ENCODE measurements at places on chromosomes 2 and 18.

GRCh38 chr18:75132098-75132870, 76.7 kb downstream of the PTGR3 start:
- peak; percentile 39 for DNase-seq

DNA sequence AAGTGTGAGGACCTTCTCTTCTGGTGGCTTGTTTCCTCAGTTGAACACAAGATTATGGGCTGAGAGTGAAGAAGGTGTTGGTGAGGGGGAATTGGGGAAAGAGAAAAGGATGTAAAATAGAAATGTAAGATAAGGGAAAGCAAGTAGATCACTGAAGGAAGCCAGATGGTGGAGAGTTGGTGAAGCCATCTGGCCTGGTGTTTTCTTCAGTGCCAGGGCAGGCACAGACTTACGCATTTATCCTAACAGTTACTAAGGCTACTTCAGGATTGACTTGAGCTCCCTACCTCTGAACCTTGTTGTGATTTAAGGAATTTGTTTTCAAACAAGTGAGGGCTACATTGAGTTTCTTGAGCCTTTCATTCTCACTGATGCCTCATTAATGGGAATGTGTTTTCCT, 113.8 kb downstream of the GALNT1 start:
- DNase-seq = no peak

- DNase-seq = no peak
Measured at GRCh38 chr2:178834086-178834485, 26.9 kb upstream of the TTN start.

GRCh38 chr2:149743842-149744448, 156.4 kb upstream of the MMADHC start:
- no peak for DNase-seq

DNA sequence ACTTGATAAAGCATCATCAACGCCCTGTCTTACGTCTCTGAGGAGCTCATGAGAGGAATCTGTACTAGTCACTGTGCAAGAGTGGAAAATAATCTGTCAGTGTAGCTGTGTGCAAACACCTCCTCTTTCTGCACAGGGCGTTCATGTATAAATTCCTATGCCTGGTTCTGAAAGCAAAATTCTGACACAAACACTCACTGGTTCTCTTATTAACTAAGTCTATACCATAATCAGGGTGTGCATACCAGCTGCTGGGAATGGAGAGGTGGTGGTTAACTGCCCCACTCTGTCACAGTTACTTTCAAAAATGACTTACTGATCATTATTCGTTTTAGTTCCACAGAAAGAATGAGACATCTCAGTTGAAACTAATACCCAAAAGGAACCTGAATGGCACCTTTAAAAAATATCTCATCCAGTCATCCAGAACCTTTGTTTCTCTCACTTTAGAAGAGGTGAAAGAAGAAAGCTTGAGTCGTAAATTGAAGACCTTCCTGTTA, 35.7 kb downstream of the STK39 start:
- peak; percentile 50 for DNase-seq

GRCh38 chr2:226873826-226874225, 38.0 kb downstream of the RHBDD1 start:
- no peak for DNase-seq

GRCh38 chr2:88874063-88874657, 182.7 kb downstream of the RPIA start:
- DNase-seq = peak; percentile 46

- no peak for DNase-seq
Measured at GRCh38 chr18:52489396-52490306, 149.7 kb downstream of the DCC start.

Data from activated naive CD4-positive, alpha-beta T cell treated with anti-CD3 and anti-CD28 coated beads, Interleukin-2, amount 50 U/mL, for 72 hours (primary cell).